IPS-NIHi11 (cell line): ENCODE measurements at places on chromosomes 16 and 17.
A peak's percentile ranks its signal among the peaks of the same experiment; 100 is the strongest.

- no peak for DNase-seq
These were observed 2.0 kb downstream of the VPS35 start for GRCh38 chr16:46686815-46687473.

DNA sequence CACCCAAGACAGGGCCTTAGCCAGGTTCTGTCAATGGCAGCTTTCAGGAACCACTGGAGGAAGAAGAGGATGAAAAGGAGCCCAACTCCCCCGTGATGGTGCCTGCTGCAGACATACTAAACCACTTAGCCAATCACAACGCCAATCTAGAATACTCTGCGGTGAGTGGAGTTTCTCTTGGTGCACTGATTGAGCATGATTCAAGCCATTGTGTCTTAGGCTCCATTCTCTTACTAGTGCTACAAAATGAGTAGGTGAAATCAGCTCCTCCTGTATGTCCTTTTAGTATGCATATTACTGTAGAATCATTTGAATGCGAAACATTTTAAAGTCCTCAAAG lies 1.4 kb downstream of the SETD6 start:
- no peak for DNase-seq

DNA sequence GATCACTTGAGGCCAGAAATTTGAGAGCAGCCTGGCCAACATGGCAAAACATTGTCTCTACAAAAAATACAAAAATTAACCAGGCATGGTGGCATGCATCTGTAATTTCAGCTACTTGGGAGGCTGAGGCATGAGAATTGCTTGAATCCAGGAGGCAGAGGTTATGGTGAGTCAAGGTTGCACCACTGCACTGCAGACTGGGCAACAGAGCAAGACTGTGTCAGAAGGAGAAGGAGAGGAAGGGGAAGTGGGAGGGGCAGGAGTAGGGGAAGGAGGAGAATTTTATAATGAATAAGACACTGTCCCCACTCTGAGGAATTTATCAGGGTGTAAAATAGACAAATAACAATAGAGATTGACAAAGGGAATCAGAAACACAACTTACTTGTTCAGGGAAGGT lies 440.6 kb upstream of the DYNLRB2 start:
- no peak for DNase-seq

DNA sequence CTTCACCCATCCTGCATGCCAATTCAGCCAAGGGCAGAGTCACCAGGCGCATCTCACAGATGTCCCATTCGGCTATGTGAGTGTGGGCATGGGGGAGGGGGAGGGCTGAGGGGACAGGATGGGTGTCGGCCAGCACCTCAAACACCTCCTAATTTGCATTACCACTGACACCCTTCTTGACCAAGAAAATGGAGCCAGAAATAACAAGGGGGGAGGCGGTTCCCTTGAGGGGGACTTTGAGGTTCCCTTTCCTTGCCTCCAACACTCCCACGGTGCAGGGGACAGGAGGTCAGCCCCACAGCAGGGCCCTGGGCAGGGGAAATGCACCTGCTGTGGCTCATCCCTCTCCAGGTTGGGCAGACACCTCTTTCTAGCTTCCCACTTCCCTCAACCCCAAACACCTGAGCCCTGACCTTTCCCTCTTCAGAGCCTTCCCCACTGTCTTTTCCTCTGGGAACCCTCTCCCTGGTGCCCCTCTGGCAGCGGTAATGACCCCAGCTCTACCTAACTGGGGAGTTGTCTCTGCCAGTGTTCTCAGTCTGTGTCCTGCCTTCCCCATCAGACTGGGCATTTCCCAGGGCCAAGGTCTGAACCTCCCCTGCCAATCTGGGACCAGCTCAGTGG lies 18.2 kb upstream of the TBX21 start:
- DNase-seq: no peak

DNA sequence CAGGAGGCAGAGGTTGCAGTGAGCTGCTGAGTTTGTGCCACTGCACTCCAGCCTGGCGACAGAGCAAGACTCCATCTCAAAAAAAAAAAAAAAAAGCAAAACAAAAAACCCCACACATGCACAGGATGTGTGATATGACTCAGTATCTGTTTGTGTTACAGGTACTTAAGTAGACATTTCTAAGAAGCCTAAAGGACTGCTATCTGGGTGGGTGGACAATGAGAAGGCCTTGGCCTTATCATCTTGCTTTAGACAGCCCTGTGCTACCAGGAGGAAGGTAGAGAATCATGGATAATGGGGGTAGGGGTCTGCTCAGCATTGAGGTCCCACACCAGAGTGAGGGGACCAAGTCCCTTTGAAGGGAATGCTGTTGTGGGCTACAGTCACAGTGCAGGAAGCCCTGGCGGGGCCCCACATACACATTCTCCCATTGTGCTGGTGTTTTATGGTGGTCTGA lies 26.7 kb downstream of the PLD6 start:
- no peak for DNase-seq

- peak; percentile 51 for DNase-seq
These were observed 10.8 kb downstream of the TP53 start for GRCh38 chr17:7676533-7676932.

DNA sequence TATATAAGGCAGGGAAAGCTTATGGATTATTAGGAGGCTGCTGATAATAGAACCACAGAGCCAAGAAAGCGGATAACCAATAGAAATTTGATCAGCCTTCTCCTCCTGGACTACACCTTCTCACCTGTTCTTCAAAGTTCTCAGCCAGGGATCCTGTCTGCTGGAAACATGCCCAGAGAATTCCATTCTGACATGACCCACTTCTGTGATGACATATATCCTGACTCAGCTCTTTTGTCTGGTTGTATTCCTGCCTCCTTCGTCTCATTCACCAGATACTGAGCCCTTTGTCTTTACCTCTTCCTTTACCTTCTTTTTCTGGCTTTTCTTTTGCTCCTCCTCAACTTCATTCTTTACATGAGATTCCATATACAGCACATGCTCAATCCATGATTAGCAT lies 576.1 kb downstream of the CDH11 start:
- DNase-seq: no peak
